ENCODE measurements at places on chromosomes 5 and 9.

DNA sequence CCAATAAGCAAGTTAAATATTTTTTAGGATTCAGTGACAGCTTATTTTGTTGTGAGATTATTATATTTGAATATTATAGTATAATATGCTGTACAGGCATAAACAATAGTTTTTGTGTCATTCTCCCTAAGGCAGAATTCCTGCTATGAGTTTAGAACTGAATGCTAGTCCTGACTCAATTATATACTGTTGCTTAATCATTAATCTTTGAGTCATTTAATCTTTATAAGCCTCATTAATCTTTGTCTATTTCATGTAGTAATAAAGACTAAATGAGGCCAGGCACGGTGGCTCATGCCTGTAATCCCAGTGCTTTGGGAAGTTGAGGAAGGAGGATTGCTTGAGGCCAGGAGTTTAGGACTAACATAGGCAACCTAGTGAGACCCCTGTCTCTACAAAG lies 3.6 kb upstream of the DCP2 start:
- DNase-seq: no peak

DNA sequence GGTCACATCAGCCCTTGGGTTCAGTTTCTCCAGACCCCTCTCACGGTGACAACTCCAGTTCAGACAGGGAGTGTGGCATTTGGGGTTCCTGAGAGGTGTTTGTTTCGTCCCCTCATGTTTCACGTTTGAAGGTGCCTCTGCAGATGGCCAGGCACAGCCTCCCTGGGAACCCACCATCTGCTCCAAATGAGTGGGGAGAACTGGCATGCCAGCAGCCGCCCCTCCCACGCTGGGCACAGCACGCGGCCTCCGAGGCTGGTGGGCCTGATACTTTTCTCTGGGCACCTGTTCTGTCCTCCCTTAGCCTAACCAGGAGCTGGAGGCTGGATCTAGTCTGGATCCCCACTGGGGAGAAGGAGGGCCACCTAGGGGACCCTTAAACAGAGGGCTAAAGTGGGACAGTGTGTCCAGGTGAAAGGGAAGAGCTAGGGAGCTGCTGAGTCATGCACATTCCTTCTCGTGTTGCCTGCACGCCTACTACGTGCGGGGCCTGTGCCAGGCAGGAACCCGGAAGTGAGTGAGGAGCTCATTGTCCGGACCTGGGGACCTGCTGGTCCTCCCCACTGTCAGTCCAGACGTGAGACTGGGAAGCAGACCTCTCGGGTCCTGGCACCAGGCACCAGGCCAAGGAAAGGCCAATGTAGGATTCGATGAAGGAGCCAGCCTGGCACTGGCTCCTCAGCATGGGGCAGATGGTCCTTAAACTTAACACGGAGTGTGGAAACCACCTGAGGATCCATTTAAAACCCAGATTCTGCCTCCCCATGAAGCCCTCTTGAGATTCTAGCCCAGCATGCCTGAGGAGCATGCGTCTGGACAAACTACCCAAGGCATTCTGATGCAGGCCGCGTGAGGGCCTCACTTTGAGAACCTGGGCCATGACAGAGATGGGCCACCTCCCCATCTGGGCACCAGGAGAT lies 11.7 kb downstream of the DNM1 start:
- DNase-seq: no peak

- no peak for DNase-seq
These were observed 62.6 kb downstream of the ANGPTL2 start for GRCh38 chr9:127059765-127060361.

DNA sequence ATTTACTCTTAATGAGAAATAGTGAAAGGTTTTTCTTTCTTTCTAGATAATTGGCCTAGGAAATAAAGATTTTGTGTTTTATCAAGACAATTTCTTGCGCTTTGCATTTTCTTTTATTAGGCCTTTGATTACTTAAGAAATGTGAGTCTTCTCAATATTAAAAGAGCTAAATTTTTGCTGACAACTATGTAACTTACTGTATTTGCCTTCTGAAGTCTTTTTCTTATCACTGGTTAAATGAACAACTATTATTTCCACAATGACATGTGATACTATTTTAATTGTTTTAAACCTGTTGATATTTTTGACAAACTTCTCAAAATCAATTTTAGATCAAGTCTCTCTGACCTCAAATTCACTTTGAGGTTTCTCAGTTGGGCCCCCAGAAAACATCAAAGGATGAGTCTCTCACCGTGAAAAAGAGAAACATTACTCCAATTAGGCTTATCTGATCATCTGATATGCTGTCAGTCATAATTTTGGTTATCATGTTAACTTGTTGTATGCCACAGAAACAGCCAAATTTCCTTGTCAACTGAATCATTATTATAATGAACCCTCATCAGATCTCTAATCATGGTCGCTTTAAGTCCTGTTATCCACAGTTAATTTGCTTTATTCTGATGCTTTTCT lies 48.8 kb downstream of the RAPGEF1 start:
- no peak for DNase-seq

DNA sequence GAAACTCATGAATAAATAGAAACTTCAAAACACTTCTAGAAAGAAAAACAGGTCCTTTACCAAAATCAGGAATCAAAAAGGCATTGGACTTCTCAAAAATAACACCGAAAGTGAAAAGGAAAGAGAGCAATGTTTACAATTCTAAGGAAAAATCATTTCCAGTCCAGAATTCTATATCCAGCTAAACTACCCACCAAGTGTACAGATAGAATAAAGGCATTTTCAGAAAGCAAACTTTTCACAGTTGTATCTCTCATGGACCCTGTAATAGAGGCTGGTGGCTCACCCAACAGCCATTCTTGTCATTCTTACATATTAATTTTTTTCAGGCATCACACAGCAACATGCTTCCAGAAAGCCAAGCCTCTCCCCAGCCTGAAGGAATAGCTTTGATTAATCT lies 63.7 kb downstream of the FOXD1 start:
- no peak for DNase-seq

DNA sequence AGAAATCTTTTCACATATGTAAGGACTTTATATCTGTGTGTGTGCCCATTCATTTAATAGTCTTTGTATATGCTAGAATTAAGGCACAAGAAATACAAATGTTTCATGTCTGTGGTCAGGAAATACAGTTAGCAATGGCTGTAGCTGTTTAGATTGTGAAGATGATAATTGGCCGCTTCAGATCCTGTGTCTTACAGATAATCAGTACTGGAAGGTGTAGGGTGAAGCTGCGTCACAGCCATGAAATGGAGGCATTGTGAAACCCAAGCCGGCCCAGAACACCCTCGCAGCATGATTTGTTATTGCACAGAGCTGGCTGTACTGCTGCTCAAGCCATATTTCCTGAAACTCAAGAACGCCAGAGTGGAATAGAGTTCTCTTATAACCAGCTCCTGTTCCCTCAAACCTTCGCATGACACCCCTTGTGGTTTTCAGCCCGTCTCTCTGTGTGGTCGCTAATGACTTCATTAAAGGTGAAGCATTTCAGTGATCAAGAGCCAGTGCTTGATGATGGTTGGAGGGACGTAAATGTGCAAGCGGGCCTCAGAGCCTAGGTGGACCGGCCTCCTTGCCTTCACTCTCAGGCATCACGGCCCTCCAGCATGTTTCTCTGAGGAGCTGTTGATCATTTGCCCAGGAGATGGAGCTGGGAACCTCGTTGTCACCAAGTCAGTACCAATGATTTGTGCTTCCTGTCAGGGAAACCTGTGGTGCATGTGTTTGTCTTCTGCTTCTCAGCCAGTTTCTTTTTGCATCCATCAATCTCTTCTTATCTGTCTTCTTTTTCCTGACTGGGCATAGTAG lies 80.1 kb downstream of the F2RL2 start:
- DNase-seq: peak; percentile 86

GRCh38 chr9:121998513-121999049 lies 94.5 kb downstream of the TTLL11 start:
- DNase-seq: no peak

GRCh38 chr9:14313951-14314423 lies at the start of gene NFIB:
Gene NFIB (minus strand): TSS chr9:14314141. CDS start chr9:14313511, 630 bp downstream.
- DNase-seq: no peak

- no peak for DNase-seq
These were observed 48.4 kb upstream of the SUSD3 start for GRCh38 chr9:93010056-93010455.

GRCh38 chr9:18366184-18366583 lies 107.8 kb upstream of the ADAMTSL1 start:
- no peak for DNase-seq

- no peak for DNase-seq
These were observed 76.5 kb upstream of the NR3C1 start for GRCh38 chr5:143480001-143480400.

DNA sequence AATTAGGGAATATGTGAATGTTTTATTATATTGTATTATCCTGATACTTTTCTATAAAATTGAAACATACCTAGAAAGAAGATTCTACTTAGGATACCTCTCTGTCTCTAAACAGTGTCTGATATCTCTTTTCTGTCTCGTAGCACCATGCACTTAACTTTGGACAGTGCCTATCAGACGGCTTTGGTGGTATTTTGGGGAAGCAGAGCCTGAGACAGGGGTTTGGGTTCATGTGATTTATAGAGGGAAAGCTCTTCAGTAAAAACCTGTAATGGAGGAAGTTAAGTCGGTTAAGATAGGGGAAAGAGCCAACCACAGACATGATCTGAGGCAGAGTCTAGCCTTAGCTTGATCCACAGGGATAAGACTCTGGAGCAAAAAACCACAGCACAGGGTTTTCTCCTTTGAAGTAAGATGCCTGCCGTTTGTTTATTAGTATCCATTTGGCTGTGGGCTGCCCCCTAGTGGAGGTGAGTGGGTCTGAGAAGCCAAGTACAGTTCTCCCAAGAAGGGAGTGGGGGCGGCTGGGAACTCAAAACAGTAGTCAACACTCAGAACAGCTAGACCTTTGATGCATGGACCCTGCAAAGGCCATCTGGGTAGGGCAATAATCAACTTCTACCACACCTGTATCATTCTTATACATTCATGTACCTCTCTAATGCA lies 141.2 kb upstream of the ASTN2 start:
- no peak for DNase-seq

DNA sequence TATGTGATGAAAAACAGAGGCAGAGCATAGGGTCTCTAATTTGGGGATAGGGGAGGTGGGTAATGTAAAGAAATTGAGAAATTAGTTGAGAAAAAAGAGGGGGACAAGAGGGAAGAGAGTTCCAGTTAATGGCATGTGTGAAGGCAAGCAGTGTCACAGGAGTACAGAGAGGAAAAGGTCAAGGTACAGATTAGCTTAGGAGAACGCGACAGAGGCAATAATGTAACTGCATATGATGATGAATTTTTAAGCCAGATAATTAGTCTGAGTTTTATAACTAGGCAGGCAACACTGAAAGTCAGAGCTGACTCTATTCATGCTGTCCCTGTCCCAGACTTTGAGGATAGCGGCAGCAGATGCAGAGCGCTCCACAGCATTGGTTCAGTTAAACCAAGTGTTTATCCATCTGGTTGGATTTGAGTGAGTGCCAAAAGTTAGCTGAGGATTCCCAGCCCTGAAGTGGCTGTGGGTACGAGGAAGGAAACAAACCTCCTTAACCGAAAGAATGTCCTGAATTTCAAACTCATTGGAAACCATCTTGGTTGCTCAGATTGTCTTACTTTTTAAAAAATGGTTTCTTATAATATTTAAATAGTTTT lies 315.2 kb downstream of the ARHGAP26 start:
- no peak for DNase-seq

- DNase-seq: peak; percentile 92
These were observed 89.9 kb downstream of the SH3TC2 start for GRCh38 chr5:148972974-148973374.

DNA sequence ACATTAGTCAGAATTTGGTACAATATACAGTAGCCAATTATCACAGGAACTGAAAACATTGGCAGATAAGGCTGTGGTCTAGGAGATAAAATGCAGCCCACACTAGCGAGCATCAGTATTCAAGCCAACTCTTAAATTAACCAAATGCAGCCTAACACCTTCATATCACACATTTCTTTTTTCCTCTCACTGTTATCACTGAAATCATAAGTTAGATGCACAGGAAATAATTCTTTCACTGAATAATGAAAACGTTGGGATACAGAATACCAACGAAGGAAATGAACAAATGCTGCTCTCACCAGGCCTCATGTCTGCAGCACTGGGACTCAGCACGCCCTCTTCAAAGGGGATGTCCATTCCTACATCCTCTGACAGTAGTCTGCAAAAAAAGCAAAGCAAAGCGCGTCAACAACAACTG lies 109.1 kb upstream of the PCA3 start:
- DNase-seq: no peak

- no peak for DNase-seq
These were observed 322.9 kb downstream of the SLIT3 start for GRCh38 chr5:168978015-168978414.

DNA sequence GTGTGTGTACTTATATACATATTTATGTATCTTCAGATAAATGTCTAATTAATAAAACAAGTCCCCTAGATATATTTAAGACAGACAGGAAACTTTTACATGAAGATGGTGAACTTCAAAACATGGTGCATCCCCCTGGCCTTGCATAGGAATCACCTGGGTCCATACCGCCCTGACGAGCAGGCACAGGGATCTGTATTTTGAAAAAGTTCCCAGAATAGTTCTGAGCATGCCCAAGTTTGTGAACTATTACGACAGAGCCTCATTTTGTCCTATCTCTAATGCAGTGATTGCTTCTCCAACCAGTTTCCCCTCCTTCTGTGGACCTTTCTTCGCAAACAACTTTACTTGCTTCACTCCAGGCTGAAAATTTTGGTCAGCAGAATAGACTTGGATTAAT lies 98.1 kb downstream of the APBA1 start:
- DNase-seq: no peak

DNA sequence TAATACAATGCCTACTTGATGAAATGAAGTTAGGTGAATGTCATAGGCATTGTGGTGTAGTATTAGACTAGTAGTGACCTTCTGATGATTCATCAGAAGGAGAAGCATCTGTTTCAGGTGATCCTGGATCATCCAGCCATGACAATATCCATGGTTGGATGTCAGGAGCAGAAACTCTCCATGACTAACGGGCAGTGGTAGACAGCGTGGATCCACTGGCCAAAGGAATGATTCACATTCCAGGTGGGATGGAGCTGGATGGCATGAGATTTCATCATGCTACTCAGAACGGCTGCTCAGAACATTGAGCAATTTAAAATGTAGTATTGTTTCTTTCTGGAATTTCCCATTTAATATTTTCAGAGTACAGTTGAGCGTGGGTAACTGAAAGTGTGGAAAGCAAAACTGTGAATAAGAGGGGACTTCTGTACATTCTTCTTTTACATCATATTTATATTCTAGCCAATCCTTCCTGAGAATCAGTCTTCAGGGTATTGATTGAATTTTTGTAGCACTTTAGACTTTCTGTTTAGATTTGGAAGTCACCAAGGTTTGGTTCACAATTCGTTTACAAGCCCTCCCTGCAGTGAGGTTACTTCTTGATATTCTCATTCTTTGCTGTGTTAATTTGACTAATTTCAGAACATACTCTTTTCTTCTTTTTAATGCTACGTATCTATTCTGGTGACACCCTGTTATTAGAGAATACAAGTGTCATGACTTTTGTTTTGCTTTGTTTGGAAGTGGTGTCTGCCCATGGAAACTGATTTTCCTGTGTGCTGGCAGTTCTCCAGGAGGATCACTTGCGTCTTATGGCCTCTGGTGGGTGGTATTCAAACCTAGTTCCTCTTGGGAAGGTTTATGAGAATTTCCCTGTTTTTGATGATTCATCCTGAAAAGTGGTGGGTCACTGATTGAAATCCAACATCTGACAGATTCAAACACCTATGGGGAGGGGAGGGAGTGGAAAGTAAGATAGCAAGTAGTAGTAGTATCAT lies 12.2 kb upstream of the CLINT1 start:
- DNase-seq: peak; percentile 10
